Stimulated activated CD8-positive, alpha-beta memory T cell treated with anti-CD3 and anti-CD28 coated beads, Interleukin-2, amount 100 ng/mL, for 1 hour (primary cell): ENCODE measurements at places on chromosomes 11 and 22.

DNA sequence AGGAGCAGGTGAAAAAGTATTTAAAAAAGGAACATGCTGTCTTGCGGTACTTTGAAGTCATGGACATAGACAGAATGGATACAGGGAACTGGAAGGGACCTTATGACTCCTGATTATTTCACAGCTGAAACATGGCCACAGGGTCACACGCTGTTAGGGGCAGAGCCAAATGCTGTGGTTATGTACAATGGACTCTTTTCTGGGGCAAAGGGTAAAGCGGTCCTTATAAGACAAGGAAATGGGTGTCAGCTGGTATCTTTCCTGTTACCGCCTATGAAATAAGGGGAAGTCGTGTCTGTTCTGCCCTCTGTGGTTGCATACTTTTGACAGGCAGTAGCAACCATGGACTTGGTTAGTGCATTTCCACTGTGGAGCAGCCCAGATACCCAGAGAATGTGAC is 12.8 kb upstream of the ST14 start:
- no peak for DNase-seq

DNA sequence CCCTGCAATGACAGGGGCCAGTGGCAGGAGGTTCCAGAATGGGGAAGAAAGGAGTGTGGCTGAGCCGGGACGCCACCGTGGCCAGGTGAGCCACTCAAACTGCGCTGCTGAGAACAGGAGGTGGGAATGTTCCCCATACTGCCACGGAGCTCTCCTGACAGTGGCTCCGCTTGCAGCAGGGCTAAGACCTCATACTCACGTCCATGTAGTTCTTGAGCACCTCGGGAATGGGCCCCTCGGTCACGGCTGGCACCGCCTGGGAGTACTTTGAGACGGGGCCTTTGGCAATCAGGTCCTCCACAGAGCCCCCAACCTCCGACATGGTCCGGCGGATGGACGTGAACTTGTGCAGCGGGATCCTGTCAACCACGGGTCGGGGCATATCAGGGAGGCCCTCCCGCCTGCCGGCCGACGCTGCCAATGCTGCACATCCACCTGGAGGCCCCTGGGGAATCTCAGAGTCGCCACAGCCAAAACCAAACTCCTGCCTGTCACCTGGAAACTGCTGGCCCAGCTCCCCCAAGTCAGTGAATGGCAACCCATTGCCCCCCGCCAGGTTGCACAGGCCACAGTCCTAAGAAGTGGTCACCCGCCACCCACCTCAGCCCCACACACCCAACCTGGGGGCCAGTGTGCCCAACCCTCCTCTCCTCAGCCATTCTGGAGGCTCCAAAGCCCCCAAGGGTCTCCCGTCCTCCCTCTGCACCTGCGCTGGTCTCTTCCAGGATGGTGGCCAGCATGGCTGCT is 2.4 kb downstream of the CTSD start:
- DNase-seq, result no peak

- no peak for DNase-seq
Measured at GRCh38 chr11:112958670-112959069, 2.5 kb upstream of the NCAM1 start.

- no peak for DNase-seq
Measured at GRCh38 chr11:125091247-125091876, 20.1 kb downstream of the TMEM218 start.

- no peak for DNase-seq
Measured at GRCh38 chr11:2265396-2265795, 5.0 kb downstream of the ASCL2 start.
